Kidney (tissue), 22 donors: ENCODE measurements at places on chromosomes 4 and X. TPM values are rescaled to one million over a fixed set of nuclear protein-coding genes. Genes with fewer than 3 reads are reported as not detected.

GASK1B gene
- 6.5 TPM for polyA plus RNA-seq

MAGEB17 gene
- not detected for polyA plus RNA-seq

DNA sequence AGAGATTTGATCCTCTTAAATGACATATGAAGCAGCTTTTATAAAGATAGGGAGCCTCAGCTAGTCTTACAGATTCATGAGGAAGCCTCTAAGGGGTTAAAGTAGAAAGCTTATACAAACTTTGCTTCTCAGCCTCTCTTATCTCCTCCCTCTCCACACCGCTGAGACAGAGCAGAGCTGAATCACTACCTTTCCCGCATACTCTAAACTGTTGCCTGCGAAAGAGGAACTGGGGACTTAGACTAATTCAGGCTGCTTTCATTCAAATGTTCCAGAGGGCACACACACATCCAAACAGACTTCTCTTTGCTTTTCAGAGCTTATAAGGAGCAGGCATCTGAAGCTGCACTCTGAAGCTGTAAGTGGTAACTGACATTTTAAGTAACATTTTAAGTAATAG, at the start of gene SERTM2:
SERTM2 (plus strand) TSS at position 169 of the 400 bp plus-strand sequence. CDS start 7,213 bp downstream, outside the sequence.
- DNase-seq, result no peak

DNA sequence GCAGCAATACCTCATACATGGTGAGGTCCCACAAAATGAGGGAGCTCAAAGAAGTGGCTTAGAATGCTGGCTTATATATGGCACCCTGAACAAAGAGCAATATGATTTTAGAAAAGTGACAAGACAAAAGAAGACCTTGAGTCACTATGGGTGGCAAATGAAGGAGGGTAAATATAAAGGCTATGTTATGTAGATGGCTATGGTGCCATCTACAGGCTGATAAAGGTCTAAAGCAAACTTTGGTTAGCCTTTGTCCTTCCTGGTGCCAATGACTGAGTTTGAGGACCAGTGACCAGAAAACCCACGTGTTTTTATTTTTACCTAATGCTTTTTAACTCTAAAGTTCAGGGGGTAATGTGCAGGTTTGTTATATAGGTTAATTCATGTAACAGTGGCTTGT, 151.8 kb downstream of the CCNG2 start:
- no peak for DNase-seq

- DNase-seq, result no peak
Measured at GRCh38 chr4:87306056-87306455, 16.6 kb downstream of the HSD17B13 start.

ARX gene
- 0.13 TPM for polyA plus RNA-seq

ARHGEF38 gene
- polyA plus RNA-seq, result 1.5 TPM

RBMXL3 gene
- not detected for polyA plus RNA-seq

- peak; percentile 55 for DNase-seq
Measured at GRCh38 chrX:71556036-71556435, 22.2 kb upstream of the GCNA start.

GRCh38 chrX:73446831-73447230, at the start of gene CDX4:
TSS of gene CDX4 (plus strand) at chrX:73447053. CDS start at chrX:73447254, 201 bp downstream.
- no peak for DNase-seq

NXF2B gene
- not detected for polyA plus RNA-seq

DNA sequence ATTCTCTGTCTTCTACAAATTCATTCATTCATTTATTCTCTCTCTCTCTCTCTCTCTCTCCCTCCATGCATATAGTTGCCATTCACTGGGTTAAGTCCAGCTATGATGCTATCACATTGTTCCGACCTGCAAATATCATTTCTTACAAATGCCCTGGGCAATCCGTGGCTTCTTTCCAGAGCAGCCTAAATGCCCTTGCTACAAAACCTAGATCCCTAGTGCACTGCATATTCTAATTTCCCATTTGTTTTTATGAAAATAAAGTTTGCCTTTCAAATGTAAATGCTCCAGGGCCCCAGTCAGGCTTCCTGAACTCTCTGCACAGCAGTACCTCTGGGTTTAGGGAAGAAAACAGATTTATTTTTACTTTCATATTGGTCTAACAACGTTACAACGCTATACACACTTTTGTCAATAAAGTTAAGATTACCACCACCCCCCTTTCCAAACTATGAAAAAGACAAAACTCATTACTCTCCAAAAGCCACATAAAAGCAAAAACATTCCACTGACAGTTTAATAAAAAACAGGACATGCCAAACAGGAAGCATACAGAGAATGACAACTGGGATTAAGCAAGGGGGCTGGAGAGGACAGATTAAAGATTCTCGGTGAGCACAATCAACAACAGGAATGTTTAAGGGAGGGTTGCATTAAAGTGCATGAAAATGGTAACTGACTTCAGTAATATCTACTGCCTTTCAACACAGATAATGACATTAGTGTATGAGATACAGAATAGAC, 104.3 kb downstream of the USP46 start:
- DNase-seq, result no peak

TEX13D gene
- not detected for polyA plus RNA-seq

NAA11 gene
- polyA plus RNA-seq, result not detected

- peak; percentile 76 for DNase-seq
Measured at GRCh38 chr4:73668782-73669201, 48.6 kb upstream of the RASSF6 start.

DNA sequence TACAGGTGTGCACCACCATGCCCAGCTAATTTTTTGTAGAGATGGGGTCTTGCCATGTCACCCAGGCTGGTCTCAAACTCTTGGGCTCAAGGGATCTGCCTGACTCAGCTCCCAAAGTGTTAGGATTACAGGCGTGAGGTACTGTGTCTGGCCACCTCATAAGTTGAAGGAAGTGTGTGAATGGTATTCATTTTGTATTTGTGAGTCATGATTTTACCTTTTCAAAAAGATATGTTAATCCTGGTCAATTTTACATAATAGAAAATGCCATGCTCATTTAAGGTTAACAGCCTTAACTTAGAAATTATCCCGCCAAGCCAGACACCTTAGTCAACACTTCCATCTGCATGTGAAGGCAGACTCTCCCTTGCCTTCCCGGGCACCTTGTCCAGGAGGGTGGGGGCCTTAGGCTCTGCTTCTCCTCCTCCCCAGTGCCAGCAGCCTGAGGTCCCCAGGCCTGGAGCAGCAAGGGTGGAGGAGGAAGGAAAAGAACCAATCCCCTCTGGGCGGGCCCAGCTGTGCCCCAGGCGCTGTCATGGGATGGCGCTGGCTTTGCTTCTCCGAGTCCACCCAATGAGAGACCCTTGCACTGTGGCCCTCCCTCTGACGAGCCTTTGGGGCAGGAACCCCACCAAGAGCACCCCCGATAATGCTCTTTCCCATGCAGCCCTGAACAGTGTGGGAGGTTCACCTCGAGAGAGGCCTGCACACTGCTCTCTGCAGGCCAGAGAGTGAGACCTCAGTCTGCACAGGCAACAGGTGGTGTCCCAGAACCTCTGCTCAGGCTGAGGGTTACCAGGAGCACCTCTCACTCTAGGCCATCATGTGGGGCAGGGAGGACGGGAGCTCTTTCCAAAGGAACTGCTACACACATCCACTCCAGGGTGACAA, 37.3 kb downstream of the RNF212 start:
- no peak for DNase-seq

NXF3 gene
- 2.7 TPM for polyA plus RNA-seq

DNA sequence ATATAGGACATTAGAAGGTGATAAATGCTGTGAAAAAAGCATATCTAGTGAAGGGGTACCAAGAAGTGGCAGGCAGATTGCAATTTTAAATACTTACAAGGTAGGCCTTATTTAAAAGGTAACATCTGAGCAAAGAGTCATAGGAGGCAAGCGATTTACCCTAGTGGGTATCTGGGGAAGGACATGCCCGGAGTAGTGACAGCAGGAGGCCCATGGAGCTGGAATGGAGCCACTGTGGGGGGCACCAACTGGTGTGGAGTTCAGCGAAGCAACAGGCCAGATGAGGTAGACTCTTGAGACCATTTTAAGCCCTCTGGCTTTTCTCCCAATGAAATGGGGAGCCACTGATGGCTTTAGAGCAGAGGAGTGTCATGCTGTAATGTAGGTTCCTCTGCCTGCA, 37.3 kb downstream of the SEC24D start:
- no peak for DNase-seq

DNA sequence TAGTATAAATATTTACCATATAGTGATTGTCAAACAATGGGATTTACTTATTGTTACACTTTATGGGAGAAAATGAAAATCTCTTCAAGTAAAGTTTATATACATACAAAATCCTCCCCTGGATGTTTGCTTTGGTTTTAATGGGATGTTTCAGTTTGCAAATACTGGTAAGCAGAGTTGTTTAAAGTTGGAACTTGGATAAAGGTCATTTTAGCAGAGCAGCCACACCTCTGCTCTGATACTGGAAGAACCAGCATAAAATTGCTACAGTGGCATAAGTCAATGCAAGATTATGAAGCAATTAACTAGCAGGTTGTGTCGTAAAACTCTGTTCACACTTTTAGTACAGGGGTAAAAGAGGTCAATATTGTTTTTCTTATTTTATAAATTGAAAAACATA, 101.2 kb downstream of the TRAPPC11 start:
- no peak for DNase-seq

DNA sequence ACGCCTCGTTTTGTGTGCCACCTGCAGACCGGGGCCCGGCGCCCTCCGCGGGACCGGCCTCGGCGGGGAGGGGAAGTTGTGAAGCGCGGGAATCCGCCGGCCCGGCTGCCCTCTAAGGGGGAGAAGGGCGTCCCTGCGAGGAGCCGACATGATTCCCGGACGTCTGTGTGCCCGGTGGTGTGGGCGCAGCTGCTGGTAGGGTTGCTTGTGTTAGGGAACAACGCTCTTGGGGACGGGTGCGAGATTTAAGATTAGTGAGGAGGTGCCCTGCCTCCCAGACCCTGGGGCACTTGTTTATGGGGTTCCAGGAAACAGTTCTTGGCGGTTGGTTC, 627 bp downstream of the CDKN2AIP start:
- DNase-seq, result peak; percentile 87

DNA sequence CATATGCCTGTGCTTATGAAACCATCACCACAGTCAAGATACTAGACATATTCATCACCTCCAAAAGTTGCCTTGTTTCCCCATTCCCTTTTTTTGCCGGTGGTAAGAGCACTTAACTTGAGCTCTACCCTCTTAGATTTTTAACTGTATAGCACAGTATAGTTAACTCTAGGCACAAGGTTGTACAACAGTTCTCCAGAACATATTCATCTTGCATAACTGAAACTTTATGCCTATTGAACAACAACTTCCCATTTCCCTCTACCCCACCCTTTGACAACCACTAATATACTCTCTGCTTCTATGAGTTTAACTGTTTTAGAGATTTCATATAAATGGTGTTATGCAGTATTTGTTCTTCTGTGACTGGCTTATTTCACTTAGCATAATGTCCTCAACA, 119.3 kb downstream of the ASB9 start:
- no peak for DNase-seq

PFKFB1 gene
- polyA plus RNA-seq, result 1.1 TPM

NUDT6 gene
- 32.4 TPM for polyA plus RNA-seq

- DNase-seq, result no peak
Measured at GRCh38 chr4:34466411-34466810, 1777.9 kb downstream of the ARAP2 start.

SLC38A5 gene
- polyA plus RNA-seq, result 2.9 TPM
